ENCODE measurements at places on chromosomes 13 and 19.

- DNase-seq: peak; percentile 97
Observed at GRCh38 chr19:1241417-1242095, at the start of gene ATP5F1D. Gene ATP5F1D (plus strand): TSS chr19:1241751. CDS start chr19:1241851, 100 bp downstream.

- no peak for DNase-seq
Observed at GRCh38 chr13:106710266-106710665, 142.3 kb upstream of the ARGLU1 start.

DNA sequence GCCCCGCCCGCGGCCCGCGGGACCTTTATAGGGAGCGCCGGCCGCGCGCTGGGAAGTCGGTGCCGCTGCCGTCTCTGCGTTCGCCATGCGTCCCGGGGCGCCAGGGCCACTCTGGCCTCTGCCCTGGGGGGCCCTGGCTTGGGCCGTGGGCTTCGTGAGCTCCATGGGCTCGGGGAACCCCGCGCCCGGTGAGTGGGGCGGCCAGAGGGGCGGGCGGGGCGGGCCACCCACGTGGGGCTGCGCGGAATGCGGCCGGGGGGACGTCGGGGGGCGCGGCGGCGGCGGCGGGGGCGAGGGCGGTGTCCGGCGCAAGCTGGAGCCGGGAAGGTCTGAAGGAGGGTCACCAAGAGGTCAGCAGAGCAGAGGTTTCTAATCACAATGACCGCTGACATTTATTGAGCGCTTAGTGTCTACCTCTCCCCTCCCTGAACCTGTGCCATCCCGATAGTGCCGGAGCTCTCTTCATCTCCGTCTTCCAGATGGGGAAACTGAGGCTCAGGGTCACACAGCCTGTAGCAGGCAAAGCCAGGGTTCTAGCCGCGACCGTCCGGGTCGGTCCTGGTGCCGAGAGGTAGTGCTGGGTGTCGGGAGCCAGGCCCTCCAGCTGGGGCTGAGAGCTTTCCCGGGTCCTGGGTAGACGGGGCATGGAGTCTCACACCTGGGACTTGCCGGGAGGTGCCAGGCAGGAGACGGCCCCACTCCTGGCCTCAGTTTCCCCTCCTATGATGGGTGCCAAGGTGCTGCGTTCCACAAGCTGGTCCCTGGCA, at the start of gene FSTL3:
Gene FSTL3 (plus strand): TSS at position 54 of the 767 bp plus-strand sequence. CDS start 32 bp downstream, at position 86.
- peak; percentile 52 for DNase-seq

GRCh38 chr19:658916-659839, 3.8 kb downstream of the RNF126 start:
- no peak for DNase-seq

- no peak for DNase-seq
Observed at GRCh38 chr19:2166741-2167738, 3.3 kb downstream of the DOT1L start.

Measured in neural progenitor cell (in vitro differentiated cells).